Daoy (cell line): ENCODE measurements at places on chromosomes 6 and 20. TPM values are rescaled to one million over a fixed set of nuclear protein-coding genes. Genes with fewer than 3 reads are reported as not detected.

Gene DLK2
- 1.4 and 2.4 TPM in 2 replicates for total RNA-seq

Gene OGFRL1
- total RNA-seq: 3.7 TPM in 2 replicates

Gene NKX2-2
- total RNA-seq: 1.4 and 3.7 TPM in 2 replicates

Gene MAS1
- total RNA-seq: not detected in 2 replicates

Gene OR2B6
- 1.1 TPM in 1 of 2 replicates, not detected in the other for total RNA-seq

Gene CPNE5
- 0.63 TPM in 1 of 2 replicates, not detected in the other for total RNA-seq

Gene ATRN
- total RNA-seq: 8.7 and 11.1 TPM in 2 replicates

Gene NMBR
- not detected in 2 replicates for total RNA-seq

Gene FAM83C
- not detected in 2 replicates for total RNA-seq

Gene STMND1
- 0.29 and 0.33 TPM in 2 replicates for total RNA-seq

Gene HRH3
- total RNA-seq: not detected in 2 replicates

Gene SAMD5
- 2.0 and 2.7 TPM in 2 replicates for total RNA-seq

Gene GPR6
- not detected in 2 replicates for total RNA-seq

Gene PTCHD4
- total RNA-seq: not detected in 2 replicates

Gene CCN5
- not detected in 2 replicates for total RNA-seq

Gene OOEP
- total RNA-seq: not detected in 2 replicates
